ENCODE measurements at places on chromosomes 4 and X.

DNA sequence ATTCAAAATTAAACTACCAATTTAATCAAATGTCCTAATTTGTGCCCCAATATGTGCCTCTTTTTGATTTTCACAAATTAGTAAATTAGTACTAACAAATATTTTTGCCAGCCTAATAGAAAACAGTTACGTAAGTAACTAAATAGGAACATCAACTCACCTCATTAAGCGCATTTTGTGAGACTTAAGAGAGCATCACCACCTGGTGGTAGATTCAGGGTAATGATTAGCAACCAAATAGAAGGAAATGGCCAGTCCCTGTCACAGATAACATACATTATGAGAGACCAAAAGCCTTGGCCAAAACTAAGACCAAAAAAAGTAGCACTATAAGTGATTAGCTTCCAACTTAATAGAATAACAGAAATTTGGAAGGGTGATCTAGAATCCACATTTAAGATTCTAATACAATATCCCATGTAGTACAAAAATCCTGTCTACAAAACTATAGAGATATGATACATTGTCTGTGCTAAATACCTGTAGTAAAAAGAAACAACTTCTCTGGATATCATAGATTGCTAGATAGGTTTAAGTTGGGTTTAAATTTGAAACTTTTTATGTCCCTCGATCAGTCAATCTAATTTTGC, 46.7 kb downstream of the C4orf46 start:
- DNase-seq, result peak; percentile 27

DNA sequence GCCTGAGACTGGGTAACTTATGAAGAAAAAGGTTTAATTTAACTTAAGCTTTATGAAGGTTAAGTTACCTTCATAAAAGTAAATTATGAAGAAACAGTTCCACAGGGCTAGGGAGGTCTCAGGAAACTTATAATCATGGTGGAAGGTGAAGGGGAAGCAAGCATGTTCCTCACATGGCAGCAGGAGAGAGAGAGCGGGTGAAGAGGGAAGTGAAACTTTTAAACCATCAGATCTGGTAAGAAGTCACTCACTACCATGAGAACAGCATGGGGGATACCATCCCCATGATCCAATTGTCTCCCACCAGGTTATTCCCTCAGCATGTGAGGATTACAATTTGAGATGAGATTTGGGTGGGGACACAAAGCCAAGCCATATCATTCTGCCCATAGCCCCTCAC, 944.7 kb upstream of the NDST4 start:
- DNase-seq, result no peak

DNA sequence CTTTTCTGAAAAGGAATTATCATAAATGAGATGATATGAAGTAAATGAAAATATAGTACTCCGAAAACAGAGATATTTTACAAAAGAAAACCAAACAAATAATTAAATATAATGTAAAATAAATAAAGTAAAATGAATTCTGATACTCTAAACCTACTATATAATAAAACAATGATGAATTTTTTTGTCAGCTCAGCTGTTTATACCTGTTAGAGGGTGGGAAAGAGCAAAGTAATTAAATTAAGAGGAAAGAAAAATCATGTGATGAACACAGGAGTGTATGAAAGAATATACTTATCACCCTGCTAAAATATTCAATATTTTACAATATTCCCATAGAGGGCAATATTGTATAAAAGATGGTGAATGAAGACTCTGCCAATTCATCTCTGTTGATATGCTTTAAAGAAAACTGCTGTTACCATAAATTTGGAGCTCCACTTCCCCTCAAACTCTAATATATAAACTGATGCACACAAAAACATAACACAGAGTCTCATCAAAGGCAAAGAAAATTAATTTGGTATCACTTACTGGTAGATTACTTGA, 6.5 kb upstream of the NDST4 start:
- no peak for DNase-seq

DNA sequence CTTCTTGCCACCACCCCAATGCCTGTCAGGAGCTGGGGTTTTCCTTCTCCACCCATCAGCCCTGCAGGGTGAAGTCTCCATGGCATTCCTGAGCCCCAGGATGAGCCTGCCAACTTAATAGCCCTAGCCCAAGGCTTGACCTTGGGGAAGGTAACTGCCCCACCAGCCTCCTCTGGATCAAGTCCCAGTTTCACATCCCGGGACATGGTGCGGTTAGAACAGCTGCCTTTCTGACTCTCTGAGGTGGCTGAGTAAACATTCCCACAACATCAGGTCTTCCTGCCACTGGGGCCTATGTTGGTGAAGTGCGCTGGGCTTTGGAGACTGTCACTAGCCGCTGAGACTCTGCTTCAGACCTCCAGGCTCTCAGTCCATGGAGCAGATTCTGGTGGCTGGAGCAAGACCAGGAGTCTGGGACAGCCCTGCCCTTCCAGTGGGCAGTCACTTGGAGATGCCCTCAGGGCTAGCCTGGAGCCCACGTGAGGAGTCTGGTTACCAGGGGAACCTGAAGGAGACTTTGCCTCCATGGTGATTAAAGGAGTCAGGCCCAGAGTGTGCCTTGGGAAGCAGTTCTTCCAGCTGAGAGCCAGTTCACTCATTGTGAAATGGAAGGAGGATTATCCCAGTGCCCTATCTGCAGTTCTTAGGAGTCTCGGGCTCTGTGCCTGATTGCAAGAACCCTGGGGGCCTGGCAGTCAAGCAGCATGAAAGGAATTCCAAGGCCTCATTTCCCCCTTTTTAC, 56.8 kb downstream of the SMIM20 start:
- DNase-seq, result no peak

DNA sequence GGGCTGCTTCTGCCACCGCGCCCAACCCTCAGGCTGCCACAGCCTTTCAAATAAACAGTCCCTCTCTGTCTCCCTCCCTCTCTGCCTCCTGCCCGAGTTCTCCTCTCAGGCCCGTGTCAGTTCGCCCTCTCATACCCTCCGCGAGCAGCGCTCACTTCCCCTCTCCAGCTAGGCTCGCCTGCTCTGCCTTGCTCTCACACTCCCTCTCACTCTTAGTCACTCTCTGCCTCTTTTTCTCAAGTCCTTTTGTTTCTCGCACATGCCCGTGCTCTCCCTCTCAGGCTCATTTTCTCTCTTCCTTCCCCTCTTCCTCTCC, 3.2 kb downstream of the EFNB1 start:
- peak; percentile 33 for DNase-seq

DNA sequence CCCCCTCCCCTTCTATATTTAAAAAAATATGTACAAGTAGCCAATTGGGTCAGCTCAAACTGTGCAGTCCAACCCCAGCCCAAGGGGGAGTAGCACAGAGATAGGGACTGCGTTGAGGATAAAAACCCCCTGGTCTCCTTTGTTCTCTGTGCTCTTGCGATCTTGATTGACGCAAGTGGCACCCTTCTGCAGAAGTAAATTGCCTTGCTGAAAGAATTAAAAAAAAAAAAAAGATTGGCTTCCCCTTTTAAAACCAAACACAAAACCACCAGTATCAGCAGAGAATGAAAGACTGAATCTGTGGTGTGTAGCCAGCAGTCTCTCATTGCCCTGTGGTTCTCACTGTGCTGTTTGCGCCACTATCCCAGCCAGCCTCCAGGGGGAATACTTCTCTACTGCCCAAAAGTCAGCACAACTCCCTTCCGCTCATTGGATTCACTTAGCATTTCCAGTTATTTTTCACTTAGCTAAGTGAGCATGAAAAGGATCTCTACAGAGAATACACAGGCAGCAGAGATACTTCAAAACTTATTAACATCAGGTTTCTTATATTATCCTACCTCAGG, 29.7 kb downstream of the MANBA start:
- DNase-seq, result no peak

- DNase-seq, result no peak
Observed at GRCh38 chr4:64130907-64131306, 278.3 kb downstream of the TECRL start.

- DNase-seq, result peak; percentile 55
Observed at GRCh38 chr4:14168919-14169318, 541.4 kb upstream of the BOD1L1 start.

GRCh38 chr4:38948551-38948950, 80.9 kb downstream of the FAM114A1 start:
- peak; percentile 85 for DNase-seq

- no peak for DNase-seq
Observed at GRCh38 chr4:133803341-133803740, 398.2 kb downstream of the PABPC4L start.

- peak; percentile 6 for DNase-seq
Observed at GRCh38 chr4:173288296-173288695, 45.9 kb downstream of the HMGB2 start.

GRCh38 chr4:8729408-8730149, 137.0 kb downstream of the CPZ start:
- DNase-seq, result no peak

- no peak for DNase-seq
Observed at GRCh38 chrX:101037231-101037630, 14.7 kb downstream of the TRMT2B start.
